ENCODE measurements at places on chromosomes 5 and 9. TPM values are rescaled to one million over a fixed set of nuclear protein-coding genes. Genes with fewer than 3 reads are reported as not detected.

DNA sequence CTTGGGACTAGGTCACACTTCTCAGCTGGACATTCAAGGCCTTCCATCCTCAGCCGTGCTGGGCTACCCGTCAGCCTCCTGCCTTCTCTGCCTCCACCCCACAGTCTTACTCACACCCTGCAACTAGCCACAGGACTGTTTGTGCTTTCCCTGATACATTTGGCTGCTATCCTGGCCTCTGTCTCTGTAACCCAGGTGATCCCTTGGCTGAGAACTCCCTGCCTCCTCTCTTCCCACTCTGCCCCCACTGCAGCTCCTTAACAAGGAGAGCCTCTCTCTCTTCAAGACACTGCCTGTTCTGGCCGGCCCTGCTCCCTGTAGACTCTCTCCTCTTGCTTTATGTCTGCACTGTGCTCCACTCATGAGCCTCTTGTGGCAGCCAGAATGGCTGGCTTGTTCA lies 120.6 kb downstream of the MSX2 start:
- H3K4me3 ChIP-seq, result no peak overlapping the region
- peaks cover 16% of the 10 kb centered on the region for H3K27me3 ChIP-seq
- DNase-seq, result no peak
- no peaks in the 10 kb centered on the region for H3K36me3 ChIP-seq

- no peaks in the 10 kb centered on the region for H3K4me1 ChIP-seq
- no peak overlapping the region for H3K4me3 ChIP-seq
- no peak for DNase-seq
- H3K27me3 ChIP-seq, result peaks cover 8% of the 10 kb centered on the region
- H3K36me3 ChIP-seq, result no peaks in the 10 kb centered on the region
These were observed 202.1 kb downstream of the MED10 start for GRCh38 chr5:6176102-6176693.

DNA sequence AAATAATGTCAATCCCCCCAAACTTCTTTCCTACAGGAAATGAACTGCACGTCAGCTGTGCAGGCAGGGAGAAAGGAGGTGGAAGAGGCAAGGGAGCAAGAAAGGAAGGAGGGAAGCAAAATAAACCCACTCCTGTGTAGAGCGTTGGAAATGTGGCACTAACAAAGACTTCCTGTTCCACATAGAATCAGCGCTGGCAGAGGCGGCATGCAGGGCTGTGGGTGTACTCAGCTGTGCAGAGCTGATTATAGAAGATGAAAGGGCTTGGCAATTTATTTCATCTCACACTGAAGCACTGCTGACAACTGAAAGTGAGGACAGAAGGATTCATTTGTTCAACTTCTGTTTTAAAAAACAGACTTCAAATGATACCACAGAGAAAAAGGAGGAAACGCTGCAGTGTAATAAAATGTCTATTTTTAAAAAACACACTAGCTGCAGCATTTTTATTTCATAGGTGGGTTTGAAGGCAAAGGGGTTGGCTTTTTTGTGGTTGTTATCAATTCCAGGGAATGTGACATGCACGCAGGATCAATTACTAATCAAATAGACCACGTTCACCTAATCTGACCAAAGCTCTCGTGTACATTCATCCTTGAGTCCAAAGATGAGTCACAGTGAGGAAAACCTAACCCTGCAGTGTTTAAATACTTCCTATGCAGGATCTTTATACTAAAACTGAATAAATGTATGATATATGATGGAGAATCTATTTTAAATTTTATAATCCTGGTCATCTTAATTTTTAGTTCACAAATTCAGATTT lies 583.5 kb downstream of the ZNF608 start:
- no peaks in the 10 kb centered on the region for H3K27me3 ChIP-seq
- H3K36me3 ChIP-seq, result no peaks in the 10 kb centered on the region
- no peak overlapping the region for H3K4me3 ChIP-seq
- peaks cover 8% of the 10 kb centered on the region for H3K4me1 ChIP-seq
- no peak for DNase-seq

DNA sequence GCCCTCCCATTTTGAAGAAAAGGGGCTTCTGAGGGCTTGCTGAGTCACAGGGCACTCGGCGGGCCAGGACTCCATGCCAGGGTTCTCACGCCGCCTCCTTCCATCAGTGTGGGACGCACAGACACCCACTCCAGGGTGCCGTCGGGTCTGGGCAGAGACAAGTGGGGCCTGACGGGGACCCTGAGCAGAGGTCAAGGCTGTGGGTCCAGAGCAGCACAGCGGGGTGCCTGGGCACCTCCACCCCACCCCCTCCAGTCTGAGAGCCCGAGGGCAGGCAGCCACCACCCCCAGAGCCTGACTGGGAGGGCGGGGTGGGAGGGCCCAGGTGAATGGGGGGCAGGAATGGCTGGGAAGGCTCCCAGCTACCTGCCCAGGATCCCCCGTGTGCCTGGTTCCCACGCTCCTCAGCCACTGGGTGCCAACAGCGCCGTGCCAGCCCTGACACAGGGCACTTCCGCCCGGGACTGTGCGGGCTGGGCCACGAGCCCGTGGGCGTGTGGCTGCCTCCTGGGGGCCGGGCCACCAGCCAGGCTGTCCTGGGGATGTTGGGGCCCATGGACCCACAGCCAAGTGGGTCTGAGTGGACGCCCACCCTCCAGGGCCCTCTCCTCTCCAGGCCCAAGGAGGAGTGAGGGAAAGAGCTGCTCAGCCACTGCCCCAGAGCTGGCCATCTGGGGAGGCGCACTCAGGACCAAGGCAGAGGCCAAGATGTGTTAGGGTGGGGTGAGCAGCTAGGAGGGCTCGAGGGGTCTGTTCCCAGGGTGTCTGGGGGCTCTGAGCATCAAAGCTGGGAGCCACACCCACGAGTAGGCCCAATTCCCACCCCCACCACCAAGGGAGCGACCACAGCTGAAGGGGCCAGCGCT lies 10.1 kb upstream of the NRARP start:
- peaks cover 5% of the 10 kb centered on the region for H3K4me1 ChIP-seq
- H3K27me3 ChIP-seq, result no peaks in the 10 kb centered on the region
- no peak for DNase-seq
- H3K36me3 ChIP-seq, result no peaks in the 10 kb centered on the region
- H3K4me3 ChIP-seq, result no peak overlapping the region
- H3K27ac ChIP-seq, result no peak overlapping the region

GRCh38 chr5:129419292-129419691 lies 40.8 kb upstream of the ADAMTS19 start:
- H3K4me1 ChIP-seq, result no peaks in the 10 kb centered on the region
- no peaks in the 10 kb centered on the region for H3K36me3 ChIP-seq
- no peak overlapping the region for H3K27ac ChIP-seq
- no peak for DNase-seq
- no peaks in the 10 kb centered on the region for H3K27me3 ChIP-seq

GRCh38 chr5:95283022-95283615 lies 1.8 kb downstream of the MCTP1 start:
- H3K27me3 ChIP-seq, result peaks cover 65% of the 10 kb centered on the region
- no peak for DNase-seq
- H3K27ac ChIP-seq, result no peak overlapping the region

DNA sequence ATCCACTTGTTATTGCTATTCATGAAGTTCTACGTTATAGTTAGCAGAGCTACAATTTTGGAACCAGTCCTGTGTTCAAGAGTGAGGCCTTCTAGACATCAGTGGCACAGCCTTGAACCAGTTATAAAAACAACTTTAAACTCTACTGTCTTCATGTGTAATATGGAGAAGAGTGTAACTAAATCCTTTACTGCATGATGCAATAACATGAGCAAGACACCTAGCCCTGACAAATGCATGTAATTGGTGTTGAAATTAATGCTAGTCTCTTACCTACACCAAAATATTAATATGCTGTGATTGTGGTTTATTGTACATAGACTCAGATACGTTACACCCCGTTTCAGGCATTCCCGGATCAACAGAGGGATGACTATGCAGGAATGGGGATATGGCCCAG lies 654.6 kb downstream of the IRX1 start:
- no peak overlapping the region for H3K4me3 ChIP-seq
- no peak for DNase-seq
- peaks cover under 1% of the 10 kb centered on the region for H3K36me3 ChIP-seq
- no peaks in the 10 kb centered on the region for H3K4me1 ChIP-seq
- H3K27me3 ChIP-seq, result no peaks in the 10 kb centered on the region

GRCh38 chr5:110653231-110653970 lies 73.1 kb downstream of the TMEM232 start:
- no peak for DNase-seq
- H3K4me3 ChIP-seq, result no peak overlapping the region
- H3K36me3 ChIP-seq, result no peaks in the 10 kb centered on the region
- H3K27me3 ChIP-seq, result peaks cover 9% of the 10 kb centered on the region

DNA sequence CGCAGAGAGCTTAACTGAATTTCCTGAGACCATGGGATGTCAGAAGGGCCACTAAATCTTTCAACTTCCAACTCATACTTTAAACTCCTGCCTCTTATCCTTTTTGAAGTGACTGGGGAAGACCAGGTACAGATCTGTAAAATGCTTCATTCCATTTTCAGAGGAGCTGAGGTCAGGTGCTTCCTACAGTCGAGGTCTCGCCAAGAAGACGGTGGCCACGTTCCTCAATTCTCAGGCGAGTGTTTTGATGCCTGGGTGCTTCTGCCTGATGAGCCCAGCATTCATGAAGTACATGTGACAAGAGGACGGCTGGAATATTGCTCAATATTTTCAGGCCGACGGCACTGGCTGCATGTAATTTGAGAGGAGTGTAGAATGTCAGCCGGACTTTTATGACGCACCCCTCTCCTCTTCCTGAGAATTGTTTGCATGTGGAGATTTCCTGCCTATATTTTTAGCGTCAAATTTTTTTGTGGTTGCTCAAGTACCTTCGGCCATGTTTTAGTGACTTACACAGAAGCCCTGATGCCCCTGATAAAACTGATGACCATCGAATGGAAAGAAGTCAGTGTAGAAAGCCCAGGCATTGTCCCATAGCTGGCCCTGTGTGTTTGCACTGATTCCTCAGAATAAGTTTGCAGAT lies 38.8 kb upstream of the GLRX start:
- H3K27me3 ChIP-seq, result no peaks in the 10 kb centered on the region
- H3K4me1 ChIP-seq, result peaks cover 89% of the 10 kb centered on the region
- peak overlapping the region; percentile 61 for H3K4me3 ChIP-seq
- DNase-seq, result no peak
- H3K36me3 ChIP-seq, result no peaks in the 10 kb centered on the region

- H3K4me1 ChIP-seq, result no peaks in the 10 kb centered on the region
- peaks cover 1% of the 10 kb centered on the region for H3K36me3 ChIP-seq
- H3K4me3 ChIP-seq, result no peak overlapping the region
These were observed 20.9 kb upstream of the LURAP1L start for GRCh38 chr9:12753931-12754330.

DNA sequence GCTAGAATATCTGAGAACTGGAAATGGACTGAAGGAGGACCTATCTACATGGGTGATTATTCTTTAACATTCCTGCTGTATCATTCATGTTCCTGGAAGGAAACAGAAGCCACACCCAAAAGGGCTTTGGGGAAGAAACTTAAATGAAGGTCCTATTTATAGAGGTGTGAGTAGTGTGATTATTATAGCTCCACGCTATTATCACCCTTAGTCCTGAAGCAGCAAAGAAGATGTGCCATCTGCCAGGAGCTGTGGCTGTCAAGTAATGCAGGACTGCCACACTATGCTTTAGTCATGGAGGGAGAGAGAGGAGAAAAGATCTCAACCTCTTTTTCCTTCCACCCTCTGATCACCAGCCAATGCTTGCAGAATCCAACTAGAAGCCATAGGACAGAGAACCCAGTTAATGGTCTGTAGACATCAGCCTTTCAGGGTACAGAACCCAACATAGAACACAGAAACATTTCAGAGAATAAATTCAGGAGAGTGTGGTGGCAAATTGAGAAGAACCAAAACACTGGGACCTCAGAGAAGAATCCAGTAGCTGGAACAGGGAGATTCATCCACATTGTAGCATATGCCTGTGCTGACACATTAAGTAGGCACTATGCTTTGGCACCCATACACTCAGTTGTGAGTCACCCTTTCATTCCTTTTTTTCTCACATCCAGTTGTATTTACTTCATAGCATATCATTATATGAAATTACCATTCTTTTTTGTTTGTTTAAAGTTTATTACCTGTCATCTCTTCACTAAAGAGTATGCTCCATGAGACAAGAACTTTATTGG lies 21.0 kb upstream of the RNF180 start:
- no peaks in the 10 kb centered on the region for H3K27me3 ChIP-seq
- no peak overlapping the region for H3K27ac ChIP-seq
- H3K36me3 ChIP-seq, result no peaks in the 10 kb centered on the region
- no peak for DNase-seq

- H3K36me3 ChIP-seq, result no peaks in the 10 kb centered on the region
- DNase-seq, result peak; percentile 1
- H3K4me3 ChIP-seq, result peak overlapping the region; percentile 37
- peaks cover 29% of the 10 kb centered on the region for H3K27me3 ChIP-seq
- no peak overlapping the region for H3K27ac ChIP-seq
These were observed 81.2 kb upstream of the CCDC112 start for GRCh38 chr5:115377468-115378217.

- peaks cover 11% of the 10 kb centered on the region for H3K27me3 ChIP-seq
- H3K4me3 ChIP-seq, result peak overlapping the region; percentile 72
- no peaks in the 10 kb centered on the region for H3K36me3 ChIP-seq
- H3K27ac ChIP-seq, result peak overlapping the region; percentile 48
- peak; percentile 41 for DNase-seq
- H3K4me1 ChIP-seq, result peaks cover 33% of the 10 kb centered on the region
These were observed 9.2 kb downstream of the ENC1 start for GRCh38 chr5:74631081-74631953.

GRCh38 chr5:77151501-77151900 lies 59.0 kb upstream of the PDE8B start:
- H3K27ac ChIP-seq, result no peak overlapping the region
- no peak overlapping the region for H3K4me3 ChIP-seq
- peaks cover 30% of the 10 kb centered on the region for H3K4me1 ChIP-seq
- H3K36me3 ChIP-seq, result no peaks in the 10 kb centered on the region

DNA sequence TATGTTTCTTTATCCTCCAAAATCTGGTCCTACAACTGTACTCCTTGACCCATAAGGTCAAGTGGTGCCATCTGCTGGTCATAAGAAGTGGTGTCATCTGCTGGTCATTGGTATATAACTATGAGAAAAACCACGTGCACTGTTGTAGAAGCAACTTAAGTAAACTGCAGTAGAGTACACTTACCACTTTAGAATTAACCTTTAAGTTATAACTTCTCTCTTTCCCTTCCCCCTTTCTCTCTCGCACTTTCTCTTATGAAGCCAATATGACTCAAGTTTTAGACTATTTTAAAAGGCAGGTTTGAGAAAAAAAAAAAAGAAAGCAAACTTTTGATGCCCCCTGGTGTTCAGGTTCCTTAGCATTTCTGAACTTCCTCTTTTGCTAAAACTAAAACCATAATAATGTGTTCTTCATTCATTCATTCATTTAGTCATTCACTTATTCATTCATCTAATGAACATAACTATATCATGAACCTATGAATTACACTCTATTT lies 12.8 kb upstream of the MTAP start:
- no peak overlapping the region for H3K27ac ChIP-seq
- H3K4me3 ChIP-seq, result peak overlapping the region; percentile 62
- peaks cover 13% of the 10 kb centered on the region for H3K27me3 ChIP-seq
- H3K36me3 ChIP-seq, result no peaks in the 10 kb centered on the region
- H3K4me1 ChIP-seq, result no peaks in the 10 kb centered on the region

Gene CRHBP
- total RNA-seq, result 0.67 TPM

Gene BTNL8
- total RNA-seq, result 1.2 TPM

Gene DMRT3
- not detected for total RNA-seq

Gene CER1
- not detected for total RNA-seq

Gene CERCAM
- total RNA-seq, result 2.7 TPM

Gene C9orf57
- not detected for total RNA-seq

Gene RASGEF1C
- total RNA-seq, result not detected

Data from activated T-cell treated with anti-CD3 and anti-CD28 coated beads, Interleukin-2, amount 50 U/mL, for 72 hours (primary cell).